ENCODE measurements at places on chromosomes 3 and 15.

GRCh38 chr15:100930306-100930848 lies 11.2 kb downstream of the LRRK1 start:
- DNase-seq = no peak

GRCh38 chr3:37241880-37242279 lies 67.5 kb upstream of the LRRFIP2 start:
- DNase-seq = peak; percentile 75

GRCh38 chr3:49601358-49602048 lies 47.2 kb downstream of the BSN start:
- DNase-seq = no peak

DNA sequence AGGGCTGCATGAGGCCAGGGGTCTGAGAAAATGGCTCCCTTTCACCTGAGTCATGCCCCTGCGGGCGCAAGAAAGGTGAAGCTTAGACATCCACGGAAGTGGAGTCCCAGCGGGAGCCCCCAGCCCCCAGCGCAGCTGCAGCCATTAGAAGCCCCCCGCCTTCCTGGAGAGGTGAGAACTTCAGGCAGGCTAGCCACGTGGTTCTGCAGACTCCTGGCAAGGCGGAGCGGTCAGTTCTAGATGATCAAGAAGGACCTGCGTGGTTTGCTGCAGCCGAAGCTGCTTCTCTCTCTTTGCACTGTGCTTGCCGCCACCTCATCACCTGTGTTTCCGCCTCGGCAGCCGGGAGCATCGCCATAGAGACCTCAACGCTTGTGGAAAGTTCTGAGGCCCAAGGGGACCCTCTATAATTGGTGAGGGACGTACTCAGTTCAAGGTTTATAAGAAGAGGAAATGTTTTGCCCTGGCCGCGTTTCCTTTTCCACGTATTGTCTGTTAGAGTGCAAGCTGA lies 15.8 kb upstream of the KCNMB3 start:
- no peak for DNase-seq

- DNase-seq = no peak
These were observed 50.8 kb downstream of the CRYBG3 start for GRCh38 chr3:97872525-97873042.

DNA sequence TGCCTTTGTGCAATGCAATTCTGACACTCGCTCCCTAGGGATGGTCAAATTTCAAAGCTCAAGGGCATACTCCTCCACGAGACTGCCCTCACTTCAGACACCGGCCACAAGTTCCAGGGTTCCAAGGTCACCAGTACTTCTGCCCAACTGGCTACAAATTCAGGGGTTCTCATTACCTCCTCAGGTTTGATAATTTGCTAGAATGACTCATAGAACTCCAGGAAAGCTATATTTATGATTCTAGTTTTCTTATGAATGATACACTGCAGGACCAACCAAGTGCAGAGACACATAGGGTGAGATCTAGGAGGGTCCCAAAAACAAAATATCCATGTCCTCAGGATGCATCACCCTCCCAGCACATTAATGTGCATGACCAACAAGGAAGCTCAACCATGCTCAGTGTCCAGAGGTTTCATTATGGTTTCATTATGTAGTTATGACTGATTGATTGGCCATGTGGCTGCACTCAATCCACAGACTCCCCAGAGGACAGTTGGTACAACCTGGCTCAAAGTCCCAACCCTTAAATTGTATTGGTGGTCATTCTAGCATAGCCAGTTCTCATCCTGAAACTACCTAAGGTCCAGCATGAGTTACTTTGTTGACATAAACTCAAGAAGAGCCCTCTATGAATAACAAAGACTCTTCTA lies 170.4 kb upstream of the LRRN1 start:
- no peak for DNase-seq

DNA sequence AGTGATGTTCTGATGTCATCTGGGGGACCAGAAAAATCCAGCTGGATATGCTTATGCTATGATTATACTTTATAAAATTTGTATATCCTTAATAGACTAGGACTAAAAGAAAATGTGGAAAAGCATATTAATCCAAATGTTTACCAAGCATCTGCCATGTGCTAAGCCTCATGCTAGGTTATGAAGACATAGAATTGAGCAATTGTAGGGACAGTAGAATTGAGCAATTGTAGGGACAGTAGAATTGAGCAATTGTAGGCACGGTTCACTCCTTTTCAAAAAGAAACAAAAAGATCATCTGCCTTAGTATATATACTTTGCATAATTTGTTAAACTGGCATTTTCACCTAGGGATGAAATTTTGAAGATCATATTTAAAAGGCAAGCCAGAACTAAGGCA lies 18.3 kb downstream of the ABHD5 start:
- no peak for DNase-seq

GRCh38 chr3:13009132-13009945 lies 63.9 kb downstream of the IQSEC1 start:
- no peak for DNase-seq

DNA sequence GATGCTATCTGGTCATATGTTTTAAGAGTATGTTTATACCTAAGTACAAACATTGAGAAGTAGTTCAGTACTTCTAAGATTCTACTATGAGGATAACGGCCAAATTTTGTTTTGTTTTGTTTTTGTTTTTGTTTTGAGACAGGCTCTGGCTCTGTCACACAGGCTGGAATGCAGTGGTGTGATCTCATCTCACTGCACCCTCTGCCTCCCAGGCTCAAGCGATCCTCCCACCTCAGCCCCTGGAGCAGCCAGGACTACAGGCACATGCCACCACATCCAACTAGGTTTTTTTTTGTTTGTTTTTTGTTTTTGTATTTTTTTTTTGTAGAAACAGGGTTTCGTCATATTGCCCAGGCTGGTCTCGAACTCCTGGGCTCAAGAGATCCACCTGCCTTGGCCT lies 47.5 kb upstream of the RPS17 start:
- no peak for DNase-seq

GRCh38 chr15:29270169-29270955 lies 740 bp upstream of the NSMCE3 start:
- DNase-seq = peak; percentile 7

- DNase-seq = no peak
These were observed 830 bp downstream of the MAP2K5 start for GRCh38 chr15:67543348-67543718.

GRCh38 chr3:115960799-115961198 lies 337.5 kb downstream of the GAP43 start:
- DNase-seq = no peak

DNA sequence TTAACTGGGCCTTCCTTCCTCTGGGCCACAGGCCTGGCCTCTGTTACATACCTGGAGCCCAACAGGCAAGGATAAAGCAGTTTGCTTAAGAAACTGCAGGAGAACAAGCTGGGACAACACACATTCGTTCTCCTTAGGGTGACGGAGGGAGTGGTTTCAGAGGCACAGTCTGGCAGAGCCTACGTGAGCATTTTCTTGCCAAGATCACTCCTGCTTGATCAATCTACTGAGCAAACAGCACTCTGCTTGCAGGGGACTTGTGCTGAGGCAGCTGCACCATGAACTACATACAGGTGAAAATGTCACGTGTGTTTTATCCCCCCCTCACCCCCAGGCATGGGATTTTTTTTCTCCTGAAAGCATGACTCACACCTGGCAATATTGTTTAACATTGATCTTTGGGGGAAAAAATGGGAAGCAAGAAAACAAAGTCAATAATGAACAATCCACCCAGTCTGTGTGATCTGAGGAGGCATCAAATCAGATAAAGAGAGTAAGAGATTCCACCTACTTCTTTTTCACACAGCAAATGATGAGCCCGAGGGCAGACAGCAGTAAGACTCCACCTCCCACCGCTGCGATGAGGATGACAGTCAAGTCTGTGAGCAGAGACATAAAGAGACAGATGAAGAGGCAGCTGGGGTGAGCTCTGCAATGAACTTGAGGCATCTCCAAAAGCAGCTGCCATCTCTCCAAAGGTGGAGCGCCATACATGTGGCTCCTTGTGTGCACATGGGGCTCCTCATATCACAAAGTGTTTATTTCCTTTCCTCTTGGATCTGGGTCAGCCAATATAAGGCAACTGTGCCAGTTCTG lies 57.4 kb downstream of the CDCP1 start:
- no peak for DNase-seq

DNA sequence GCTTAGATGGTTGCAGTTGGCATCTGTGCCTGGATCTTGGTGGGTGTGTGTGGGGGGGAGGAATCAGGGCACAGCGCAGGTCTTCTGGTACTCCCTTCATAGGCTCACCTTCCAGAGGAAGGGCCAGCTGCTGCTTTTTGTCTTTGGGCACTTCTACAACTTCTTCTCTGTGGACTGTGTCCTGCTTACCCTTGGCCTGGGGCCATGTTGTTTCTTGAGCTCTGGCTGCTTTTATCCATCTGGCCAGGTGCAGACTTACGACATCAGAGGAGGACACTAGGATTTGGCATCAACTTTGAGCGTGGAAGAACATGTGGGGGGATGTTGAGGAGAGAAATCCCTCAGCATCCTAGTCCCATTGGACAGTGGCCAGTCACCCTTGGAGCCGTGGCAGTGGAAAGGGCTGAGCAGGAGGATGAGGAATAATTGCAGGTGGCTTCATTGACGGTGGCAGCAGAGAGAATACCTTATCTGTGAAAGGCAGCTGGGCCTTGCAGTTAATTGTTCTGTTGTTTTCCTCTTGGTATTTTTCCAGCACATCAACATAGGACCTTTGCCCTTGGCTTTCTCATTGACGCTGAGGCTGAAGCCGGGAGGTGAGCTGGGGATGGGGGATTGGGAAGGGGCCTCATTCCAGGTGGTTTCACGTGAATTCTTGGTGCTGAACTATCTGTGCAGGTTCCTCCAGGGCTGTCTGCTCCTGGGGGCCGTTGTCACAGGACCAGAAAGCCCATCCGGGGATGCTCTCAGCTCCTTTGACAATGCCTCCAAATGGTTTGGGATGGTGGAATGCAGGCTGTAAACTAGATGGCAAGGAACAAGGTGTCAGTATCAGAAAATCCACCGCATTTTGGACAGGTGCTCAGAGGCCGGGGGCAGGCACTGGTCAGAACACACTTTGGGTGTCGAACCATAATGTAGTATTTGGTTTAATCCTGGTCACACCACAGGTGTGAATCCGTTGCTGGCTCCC lies 9.7 kb downstream of the EPHB1 start:
- DNase-seq = no peak

- no peak for DNase-seq
These were observed 515 bp downstream of the EPHA6 start for GRCh38 chr3:96814651-96815567.

DNA sequence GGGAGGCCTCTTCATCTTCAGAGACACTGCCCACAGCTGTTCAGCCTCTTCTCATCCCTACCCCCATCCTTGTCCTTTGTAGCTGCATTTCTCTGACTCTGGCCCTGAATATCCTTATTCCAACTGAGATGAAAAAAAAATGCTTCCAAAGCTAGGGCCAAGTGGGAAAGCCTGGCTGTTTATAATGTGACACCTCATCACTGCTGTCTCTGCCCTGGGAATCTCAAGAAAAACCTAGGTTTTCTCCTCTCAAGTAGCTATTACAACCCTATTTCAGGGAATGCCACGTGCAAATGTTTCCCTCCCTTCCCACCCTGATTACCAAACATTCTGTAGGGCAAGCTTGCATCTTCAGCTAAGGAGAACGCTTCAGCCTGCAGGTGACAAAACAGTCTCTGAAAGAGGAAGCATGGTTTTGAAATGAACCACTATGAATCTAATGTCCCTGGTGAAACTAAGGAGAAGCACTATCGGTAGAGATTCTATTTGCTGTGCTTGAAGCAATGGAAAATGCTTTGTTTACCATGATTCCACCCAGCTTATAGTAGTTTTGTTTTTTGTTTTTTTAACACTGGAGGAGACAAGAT lies 65.4 kb downstream of the USF3 start:
- no peak for DNase-seq

DNA sequence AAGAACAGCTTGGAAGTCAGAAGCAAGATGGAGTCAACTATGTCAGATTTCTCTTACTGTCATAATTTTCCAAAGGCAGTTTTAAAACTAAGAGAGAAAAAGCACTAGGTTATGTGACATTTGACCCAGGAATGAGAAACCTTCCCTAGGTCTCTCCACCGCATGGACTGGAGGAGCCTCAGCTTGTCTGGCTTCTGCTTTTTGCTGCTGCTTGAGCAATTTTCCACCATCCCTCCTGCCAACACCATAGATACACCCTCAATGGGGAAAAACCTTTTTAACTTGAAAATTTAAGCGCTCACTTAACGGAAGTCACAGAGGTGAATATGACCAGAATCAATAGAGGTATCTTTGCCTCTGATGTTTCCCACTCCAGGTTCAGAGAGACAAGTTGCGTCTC lies 17.8 kb upstream of the IREB2 start:
- DNase-seq = no peak

- no peak for DNase-seq
These were observed 76.4 kb downstream of the GAP43 start for GRCh38 chr3:115699706-115700105.

DNA sequence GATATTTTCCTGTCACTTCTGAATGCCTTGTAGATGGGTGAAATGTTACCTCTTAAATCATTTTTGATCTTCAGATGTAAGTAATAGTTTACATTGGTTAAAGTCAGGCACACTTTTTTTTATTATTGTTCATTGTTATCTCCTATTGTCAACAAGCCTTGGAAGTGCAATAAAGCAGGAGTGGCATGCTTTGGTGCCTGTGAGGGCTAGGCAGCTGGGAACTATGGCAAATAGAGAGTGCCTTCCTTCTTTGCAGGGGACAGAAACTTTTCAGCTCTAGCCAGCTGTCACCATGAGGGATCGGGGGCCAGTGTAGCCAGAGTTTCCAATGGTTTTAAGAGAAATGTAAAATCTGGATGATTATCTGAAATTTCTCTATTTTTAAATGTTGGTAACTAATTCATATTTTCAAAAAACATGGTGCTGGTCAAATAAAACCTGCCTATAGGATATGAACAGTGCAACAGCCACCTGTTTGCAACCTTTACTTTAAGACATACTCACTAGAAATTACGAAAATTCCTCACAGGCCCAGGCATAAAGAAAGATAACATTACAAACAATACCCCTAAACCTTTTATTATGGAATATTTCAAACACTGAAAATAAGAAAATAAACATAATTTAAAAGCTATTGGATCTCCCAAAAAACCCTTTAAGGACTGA lies 9.1 kb upstream of the SELENOK start:
- no peak for DNase-seq

DNA sequence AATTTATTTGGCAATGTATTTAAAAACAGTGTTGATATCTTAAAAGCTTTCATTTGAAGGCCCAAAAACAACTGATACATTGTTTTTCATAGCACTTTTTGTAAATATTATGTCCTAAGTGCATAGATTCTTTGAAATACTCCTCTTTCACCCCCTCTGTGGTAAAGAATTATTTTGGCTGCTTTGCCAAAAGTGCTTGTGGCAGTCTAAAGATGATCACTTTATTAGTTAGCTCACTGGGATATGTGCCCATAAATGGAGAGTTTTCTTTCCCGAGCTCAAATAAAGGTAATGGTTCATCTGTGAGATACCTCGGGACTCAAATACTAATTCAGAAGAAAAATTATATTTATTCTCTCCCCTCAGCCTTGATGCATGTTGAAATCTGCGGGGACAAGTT lies 16.7 kb downstream of the AKAP13 start:
- DNase-seq = no peak

GRCh38 chr15:90988296-90988695 lies 6.0 kb downstream of the PRC1 start:
- DNase-seq = no peak

- no peak for DNase-seq
These were observed 35.9 kb downstream of the SFMBT1 start for GRCh38 chr3:53009826-53010539.

- no peak for DNase-seq
These were observed 34.6 kb upstream of the PLOD2 start for GRCh38 chr3:146195605-146196004.

GRCh38 chr3:15513810-15514662 lies 7.5 kb downstream of the COLQ start:
- no peak for DNase-seq

Data from hematopoietic multipotent progenitor cell treated with erythropoietin and hydrocortisone succinate and interleukin-3 and kit ligand, for 17 days (in vitro differentiated cells).